ENCODE measurements at places on chromosomes 16 and 17.
A peak's percentile ranks its signal among the peaks of the same experiment; 100 is the strongest.

GRCh38 chr17:57521606-57522005, 223.5 kb downstream of the CCDC182 start:
- no peak for DNase-seq

GRCh38 chr17:81535480-81536298, 7.5 kb downstream of the FSCN2 start:
- no peak for DNase-seq

- DNase-seq = no peak
These were observed 26.6 kb upstream of the CHMP6 start for GRCh38 chr17:80964859-80965580.

- peak; percentile 71 for DNase-seq
These were observed 1.0 kb upstream of the HEXIM2 start for GRCh38 chr17:45160447-45161287.

GRCh38 chr16:48081656-48082055, 74.1 kb downstream of the ABCC12 start:
- no peak for DNase-seq

DNA sequence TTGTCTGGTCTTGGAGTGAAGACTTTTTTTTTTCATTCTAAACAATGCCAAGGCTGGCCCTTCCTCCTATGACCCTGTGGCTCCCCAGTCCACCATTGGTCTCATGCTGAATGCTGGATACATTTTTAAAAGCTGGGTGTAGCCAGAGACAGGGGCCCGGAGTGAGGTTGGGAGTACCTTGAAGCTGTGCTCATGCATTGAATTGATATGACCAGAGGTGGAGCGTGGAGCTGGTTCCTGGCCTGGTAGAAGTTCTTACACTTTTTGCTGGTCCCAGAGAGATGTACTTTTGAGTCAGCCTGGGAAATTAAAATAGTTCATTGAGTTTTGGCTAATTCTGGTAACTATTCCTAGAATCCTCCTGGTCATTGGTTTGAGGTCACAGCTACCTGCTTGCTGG, 83.6 kb downstream of the CMIP start:
- no peak for DNase-seq

DNA sequence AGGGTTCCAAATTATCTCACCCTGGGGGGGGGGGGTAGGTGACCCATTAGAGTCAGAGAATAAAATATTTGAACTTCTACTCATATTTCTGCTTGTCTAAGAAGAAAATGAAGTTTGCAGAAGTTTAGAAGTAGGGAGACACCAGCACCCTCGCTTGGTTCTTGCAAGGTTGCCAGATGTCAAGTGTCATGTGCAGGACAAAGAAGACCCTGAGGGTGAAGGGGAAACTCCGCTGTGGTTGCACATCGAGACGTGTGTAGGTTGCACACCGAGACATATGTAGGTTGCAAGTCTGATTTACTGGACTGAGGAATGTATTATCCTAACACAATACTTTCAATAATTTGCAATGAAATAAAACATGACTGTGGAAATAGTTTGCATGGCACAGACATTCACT, 42.4 kb upstream of the IRF8 start:
- DNase-seq = no peak

DNA sequence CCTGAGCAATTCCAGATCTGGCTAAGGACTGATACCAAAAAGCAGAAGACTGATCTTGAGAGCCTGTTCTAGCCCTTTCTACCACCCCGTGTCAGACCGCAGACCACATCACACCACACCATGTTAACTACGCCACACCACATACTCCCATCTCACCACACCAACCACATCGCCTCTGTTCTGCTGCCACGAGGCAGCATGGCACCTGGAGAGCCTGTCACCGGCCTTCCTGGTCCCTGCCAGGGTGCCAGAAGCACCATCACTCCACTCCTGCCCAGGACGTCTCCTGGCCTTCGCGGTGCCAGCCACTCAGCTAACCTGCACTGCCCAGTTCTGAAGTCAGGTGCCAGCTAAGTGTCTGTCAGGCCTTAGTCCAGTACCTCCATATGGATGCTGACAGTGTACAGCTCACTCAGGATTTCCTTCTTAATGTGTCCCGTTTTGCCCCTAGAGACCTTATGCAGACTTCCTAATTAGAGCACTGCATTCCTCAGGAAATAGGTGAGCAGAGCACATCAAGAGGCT, 37.2 kb upstream of the BCAR1 start:
- DNase-seq = peak; percentile 75

DNA sequence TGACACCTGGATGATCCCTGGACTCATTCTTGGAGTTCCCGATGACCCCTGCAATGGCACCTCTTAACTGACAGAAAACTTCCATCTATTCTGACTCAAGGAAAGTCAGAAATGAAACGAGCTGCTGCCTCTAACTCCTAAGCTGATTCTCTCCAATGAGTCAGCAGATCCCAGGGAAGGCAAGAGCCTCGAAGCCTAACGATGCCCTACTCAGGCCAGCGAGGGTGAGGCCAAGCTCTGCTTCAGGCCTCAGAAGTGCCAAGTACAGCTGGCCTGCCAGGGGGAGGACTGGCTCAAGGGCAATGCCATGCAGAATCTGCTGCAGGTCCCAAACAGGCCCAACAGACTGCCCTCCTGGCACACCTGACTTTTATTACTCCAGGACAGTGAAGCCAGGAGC, 36.3 kb downstream of the PLXDC1 start:
- DNase-seq = no peak

DNA sequence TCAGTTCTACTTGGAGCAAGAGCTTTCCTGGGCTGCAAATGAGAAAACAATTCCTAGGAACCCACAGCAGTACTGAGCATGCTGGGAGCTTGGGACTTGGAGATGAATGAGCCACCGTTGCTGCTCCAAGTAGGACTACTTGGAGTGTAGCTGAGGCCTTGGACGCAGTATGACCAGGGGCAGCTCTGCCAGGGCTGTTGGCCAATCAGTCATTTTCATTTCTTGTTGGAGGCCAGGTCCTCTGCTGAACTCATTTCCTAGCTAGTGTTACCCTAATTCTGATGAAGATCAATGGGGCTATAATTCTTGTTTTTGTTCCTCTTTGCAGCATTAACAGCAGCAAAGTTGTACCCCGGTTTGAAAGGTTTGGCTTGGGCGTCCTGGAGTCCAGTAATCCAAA, 8.0 kb upstream of the LGALS9 start:
- DNase-seq = no peak

GRCh38 chr16:47574091-47575054, 113.2 kb downstream of the PHKB start:
- peak; percentile 27 for DNase-seq

DNA sequence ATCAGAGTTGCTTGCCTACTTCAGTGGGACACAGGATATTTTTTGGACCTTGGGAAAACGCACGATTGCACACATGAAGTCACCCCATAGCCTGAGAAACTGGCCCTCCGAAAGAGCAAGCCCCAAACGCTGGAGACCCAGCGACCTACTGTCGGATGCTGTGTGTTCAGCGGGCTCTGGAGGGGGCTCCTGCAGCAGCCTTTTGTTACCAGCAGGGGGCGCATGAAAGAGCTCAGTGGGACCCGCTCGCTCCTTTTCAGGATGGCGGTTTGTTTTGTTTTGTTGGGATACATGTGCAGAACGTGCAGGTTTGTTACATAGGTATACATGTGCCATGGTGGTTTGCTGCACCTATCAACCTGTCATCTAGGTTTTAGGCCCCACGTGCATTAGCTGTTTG, 28.4 kb downstream of the MYH3 start:
- no peak for DNase-seq

DNA sequence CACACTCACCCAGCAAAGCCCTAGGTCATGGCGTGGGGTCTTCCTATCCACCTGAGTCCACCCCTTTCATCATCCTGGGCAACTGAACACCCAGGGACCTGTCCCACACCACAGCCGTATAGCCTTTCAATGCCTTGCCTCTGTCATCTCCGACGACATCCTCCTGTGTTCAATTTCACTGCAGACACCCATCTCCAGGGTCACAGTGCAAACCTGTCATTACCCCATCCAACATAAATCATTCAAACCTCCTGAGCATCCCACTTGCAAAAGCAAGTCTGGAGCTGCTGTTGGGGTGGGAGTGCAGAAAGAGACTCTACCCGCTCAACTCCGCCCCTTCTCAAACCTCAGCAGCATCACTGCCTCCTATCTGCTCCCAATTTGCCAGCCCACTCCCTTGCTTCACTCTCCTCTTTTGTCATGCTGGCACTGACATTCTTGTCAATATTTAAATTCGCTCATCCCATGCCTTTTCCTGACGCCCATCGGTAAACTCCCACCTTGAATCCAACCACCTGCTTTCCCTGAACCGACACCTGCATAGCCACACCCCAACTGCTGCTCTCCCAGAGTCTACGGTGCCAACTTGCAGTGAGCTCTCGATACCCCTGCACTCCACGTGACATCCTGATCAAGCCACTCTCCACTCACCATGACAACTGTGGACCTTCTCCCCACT, 37.0 kb downstream of the MARF1 start:
- no peak for DNase-seq

GRCh38 chr17:8910969-8911604, 43.6 kb upstream of the PIK3R6 start:
- DNase-seq = no peak

DNA sequence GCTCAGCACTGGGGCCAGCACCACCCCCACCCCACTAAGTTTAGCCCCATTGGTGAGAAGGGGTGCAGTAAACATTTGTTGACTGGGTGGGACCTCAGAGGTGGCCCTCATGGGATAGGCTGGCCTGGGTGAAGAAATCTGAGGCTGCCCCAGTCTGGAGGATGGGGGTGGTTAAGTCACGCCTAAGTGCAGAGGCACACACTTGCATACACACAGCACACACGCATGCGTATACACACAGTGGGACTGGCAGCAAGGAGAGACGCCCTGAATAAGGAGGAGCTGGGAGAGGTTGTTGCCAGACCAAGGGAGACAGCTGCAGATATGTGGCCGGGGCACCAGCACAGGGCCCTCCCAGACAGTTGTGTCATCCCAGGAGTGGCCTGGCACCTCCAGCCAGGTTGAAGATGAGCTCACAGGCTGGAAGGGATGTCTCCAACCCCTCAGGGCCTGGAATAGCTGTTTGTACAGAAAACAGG, 3.0 kb upstream of the BCAR1 start:
- no peak for DNase-seq

DNA sequence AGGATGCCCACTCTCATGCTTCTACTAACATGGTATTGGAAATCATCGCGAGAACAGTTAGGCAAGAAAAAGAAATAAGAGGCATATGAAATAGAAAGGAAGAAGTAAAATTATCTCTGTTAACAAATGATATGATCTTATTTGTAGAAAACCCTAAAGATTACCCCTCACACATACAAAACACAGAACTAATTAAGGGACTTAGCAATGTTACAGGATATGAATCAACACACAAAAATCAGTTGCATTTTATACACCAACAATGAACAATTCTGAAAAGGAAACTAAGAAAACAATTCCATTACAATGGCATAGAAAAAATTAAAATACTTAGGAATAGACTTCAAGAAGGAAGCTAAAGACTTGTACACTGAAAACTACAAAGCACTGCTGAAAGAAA, 2.7 kb upstream of the CAPNS2 start:
- no peak for DNase-seq

- no peak for DNase-seq
These were observed 171.5 kb downstream of the AXIN2 start for GRCh38 chr17:65389949-65390348.

DNA sequence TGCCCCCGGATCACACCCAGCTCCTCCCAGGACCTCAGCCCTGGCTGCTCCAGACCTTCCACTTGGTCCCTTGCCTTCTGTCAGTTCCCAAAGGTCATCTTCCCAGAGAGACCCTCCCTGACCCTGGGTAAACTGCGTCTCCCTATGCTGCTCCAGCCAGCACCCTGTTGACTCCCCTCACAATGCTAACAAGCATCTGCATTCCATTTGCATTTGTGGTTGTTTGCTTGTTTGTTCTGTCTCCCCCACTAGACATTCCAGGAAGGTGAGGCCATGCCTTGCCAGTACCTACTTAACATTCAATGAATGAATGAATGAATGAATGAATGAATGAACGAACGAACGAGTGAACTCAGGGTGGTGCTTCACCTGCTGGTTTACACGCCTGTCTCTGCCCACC, 171.2 kb downstream of the WSCD1 start:
- no peak for DNase-seq

GRCh38 chr17:42202159-42202558, 7.9 kb upstream of the GHDC start:
- no peak for DNase-seq

- no peak for DNase-seq
These were observed 17.9 kb upstream of the TMIGD1 start for GRCh38 chr17:30351735-30352134.

DNA sequence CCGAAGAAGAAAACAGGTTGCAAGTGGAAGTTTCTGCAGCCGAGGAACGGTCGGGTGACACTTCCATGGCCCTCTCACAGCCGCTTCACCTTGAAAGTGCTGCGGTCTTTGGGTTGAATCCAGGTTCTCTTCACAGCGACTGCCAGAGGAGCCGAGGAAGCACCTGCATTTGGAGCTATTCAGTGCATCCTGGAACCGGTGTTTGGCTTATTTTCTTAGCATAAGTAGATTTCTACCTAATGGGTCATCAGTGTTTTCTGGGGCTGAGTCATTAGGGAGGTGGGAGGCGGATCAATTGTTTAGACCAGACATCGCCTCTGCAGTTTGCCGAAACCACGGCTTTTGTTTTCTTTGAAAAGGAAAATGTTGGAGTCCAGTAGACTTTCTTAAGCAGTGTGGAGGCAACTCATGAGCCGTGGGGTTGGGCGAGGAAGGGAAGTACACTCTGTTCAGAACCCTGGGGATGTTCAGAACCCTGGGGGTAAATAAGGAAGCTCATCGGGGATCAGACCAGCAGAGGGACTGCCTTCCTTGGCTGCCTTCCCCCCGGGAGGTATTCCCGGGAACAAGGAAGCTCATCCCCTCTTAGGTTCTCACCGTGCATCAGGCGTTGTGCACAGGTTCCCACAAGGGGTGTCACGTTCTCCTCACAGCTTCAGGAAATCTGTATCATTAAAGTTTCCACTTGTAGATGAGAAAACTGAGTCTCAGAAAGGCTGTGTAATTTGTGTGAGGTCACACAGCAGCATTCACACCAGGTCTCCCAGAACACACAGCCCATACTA, 361.5 kb downstream of the SNX29 start:
- no peak for DNase-seq

GRCh38 chr17:46822388-46822921, 4.0 kb upstream of the WNT3 start:
- DNase-seq = no peak

DNA sequence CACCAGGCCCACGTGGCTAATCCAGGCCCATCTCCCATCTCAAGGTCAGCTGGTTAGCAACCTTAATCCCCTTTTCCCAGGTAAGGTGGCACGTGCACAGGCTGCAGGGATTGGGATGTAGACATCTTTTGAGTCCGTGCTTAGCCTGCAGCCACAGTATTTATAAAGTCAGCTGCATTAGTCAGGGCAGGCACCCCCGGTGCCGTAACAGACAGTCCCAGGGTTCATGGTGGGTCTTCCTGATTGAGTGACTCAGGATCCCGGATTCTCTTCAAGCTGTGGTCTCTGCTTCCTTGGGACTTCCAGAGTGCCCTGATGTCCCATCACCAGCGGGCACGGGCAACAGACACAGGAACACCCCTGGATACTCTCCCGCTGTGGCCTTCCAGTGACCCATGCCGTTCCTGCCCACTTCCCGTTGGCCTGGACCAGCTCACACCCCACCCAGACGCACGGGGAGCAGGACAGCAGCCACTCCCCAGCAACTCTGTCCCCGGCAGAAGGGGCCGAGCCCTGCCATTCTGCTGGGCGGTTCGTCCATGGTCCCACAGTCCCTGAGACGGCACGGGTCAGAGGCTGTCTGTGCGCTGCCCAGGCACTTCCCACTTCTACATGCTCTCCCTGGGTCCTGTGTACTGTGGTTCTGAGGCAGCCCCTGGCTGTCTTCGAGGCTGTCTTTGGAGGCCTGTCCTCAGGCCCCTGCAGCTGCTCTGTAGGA, 248.6 kb upstream of the GSE1 start:
- DNase-seq = no peak

- no peak for DNase-seq
These were observed 22.9 kb upstream of the GSG1L start for GRCh38 chr16:28086186-28087139.
